ENCODE measurements at places on chromosomes 1 and 21.

DNA sequence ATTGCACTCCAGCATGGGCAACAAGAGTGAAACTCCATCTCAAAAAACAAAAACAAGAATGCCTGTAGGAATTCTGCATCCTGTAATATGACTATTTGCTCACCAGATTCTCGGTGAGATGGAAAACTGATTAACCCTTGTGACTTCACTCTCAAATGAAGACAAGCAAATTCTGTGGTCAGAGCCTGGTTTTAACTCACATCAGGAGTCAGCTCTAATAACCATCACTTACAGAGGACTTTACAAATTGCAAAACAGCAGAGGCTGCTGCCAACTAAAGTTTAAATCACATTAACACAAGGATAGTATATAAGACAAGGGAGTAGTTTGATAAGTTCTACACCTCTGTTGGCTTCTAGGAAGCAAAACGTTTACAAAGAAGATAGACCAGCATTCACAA is 35.7 kb upstream of the FAM163A start:
- DNase-seq = no peak

DNA sequence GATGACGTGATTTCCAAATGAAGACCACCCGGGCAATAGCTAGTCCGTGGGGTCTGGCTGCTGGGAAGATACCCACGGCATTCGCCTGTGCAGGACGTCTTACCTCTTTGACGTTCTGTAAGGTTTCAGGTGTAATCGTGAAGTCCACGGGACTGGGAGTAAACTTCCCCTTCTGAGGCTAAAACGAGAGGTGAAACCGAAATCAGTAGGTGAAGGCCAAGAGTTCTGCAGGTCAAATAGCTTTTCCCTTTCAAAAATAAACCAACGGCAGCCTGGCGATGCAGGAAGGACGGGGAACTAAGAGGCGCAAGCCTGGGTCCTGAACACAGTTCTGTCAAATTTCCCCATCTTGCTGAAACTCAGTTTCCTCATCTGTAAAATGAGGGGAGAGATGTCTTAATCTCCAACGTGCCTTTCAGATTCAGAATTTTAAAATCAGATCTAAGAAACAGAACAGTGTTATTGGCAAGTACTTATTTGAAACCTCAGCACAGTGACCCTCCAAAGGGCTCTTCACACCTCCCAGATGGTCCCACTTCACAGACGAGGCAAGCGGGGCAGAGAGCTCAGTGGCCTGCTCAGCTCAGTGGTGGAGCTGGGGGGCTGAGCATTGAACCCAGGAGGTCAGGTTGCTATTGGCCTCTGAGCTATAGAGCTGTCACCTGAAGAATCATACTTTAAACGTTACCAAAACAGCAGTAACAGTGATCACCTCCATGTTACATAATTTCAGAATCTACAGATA is 34.7 kb downstream of the VPS26C start:
- DNase-seq = peak; percentile 69

DNA sequence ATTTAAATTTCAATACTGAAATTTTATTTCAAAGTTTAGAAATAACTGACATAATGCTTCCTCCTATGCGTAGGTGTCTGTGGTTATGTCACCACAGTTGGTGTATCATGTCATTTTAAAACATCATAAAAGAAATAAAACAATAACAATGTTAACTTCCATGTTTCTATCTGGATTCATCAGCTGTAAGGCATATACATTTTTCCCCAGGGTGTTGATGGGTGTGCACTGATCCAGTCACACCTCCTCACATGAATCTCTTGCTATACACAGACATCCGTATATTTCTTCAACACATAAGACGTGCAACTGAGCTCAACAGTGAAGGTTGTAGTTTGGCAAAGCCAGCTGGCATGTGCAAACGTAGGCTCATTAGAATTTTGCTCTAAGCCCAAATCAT is 6.2 kb downstream of the KCNA3 start:
- DNase-seq = no peak

DNA sequence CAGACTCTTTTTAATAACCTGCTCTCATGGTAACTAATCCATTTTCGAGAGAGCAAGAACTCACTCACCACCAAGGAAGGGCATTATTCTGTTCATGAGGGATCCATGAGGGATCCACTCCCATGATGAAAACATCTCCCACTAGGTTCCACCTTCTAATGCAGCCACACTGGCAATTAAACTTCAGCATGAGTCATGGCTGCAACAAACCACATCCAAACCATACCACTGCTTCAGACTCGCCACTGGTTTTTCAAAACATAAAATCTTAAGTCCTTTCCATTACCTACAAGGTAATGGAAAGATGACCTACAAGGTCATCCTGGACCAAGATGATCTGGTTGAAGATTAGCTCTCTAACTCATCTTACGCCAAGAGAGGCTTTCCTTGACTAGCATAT is 405.1 kb downstream of the VAV3 start:
- DNase-seq = no peak

DNA sequence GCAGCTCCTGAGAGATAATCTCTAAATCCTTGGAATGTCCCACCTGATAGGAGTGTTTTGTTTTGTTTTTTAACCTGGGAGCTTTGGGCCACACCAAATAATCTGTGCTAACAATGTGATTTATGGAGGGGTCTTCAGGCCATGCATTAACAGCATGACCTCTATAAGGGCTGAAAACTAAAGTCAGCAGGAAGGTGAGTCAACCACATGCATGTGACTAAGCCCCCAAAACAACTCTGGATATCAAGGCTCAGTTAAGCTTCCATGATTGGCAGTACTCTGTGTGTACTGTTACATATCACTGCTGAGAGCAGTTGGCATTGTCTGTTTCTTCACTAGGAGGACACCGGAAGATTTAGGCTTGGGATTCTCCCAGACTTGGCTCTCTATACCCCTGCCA is 10.7 kb downstream of the AUNIP start:
- no peak for DNase-seq

All from GM20000 (cell line).